Hepatocyte (in vitro differentiated cells): ENCODE measurements at places on chromosomes 5 and 9. TPM values are rescaled to one million over a fixed set of nuclear protein-coding genes. Genes with fewer than 3 reads are reported as not detected.

- DNase-seq, result no peak
- no peak overlapping the region for H3K27ac ChIP-seq
- H3K4me3 ChIP-seq, result no peak overlapping the region
- no peaks in the 10 kb centered on the region for H3K27me3 ChIP-seq
- no peaks in the 10 kb centered on the region for H3K36me3 ChIP-seq
Measured at GRCh38 chr9:20742833-20743232, 58.8 kb downstream of the FOCAD start.

DNA sequence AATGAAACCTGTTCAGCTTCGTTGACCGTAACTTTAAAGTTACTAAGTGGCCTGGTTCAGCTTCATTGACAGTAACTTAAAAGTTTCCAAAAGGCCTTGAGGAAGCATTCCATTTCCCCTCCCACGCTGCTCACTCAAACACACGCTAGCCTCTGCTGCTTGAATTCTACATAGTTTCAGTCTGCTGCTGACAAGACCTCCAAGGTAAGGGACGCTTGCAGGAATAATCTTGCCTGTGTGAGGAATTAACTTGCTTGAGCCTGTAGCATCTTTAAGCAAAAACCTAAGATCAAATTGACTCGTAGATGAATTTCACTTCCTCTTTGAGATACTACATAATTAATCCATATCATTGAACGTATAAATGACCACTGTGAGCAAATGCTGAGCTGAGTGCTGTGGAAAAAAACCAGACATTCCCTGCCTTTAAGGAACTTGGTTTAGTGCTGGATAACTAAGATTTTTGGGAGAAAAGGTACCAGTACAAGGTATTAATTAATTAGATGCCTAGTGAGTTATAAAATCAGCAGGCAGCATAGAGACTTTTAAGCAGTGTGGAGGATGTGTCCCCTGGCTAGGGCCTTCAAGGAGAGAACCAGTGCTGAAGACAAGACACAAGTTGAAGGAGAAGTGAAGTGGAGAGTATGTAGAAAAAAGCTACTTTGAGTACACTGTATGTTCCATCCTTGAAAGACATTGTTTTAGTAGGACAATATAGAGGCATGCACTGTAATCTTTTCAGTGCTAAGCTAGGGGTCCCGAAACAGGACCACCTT, 39.2 kb downstream of the GRAMD2B start:
- peak overlapping the region; percentile 67 for H3K27ac ChIP-seq
- DNase-seq, result no peak
- H3K36me3 ChIP-seq, result no peaks in the 10 kb centered on the region
- no peak overlapping the region for H3K4me3 ChIP-seq
- no peaks in the 10 kb centered on the region for H3K27me3 ChIP-seq

DNA sequence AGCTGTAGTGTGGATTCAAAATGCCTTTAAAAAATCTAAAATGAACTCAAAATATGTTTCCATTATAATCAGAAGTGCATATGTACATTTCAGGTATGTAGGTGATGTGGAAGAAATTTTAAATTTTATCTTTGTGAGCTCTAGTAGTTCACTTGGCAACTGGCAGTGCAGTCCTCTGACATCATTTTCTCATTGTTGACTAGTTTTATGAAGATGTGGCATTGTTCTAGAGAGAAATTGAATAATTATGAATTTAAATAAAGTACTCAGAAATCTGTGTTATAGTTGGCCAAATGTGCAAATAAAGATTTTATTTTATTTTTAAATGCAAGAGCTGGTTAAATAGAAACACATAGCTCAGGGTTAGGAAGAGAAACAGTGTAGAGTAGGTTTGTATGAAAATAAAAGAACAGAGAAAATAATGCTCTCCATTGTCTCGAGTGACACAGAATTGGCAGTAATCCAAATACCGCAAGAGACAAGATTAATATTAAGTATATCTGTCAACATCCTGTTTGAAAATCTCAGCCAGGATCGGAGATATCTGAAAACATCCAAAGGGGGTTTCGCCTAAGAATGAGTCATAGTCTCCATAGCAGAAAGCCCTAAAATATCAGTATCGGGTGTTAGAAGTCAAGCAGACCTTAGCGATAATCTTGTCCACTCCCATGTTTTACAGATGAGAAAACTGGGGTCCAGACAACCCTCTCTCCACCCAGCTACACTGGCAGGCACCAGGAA, 189.4 kb downstream of the CCDC192 start:
- DNase-seq, result no peak
- no peaks in the 10 kb centered on the region for H3K27me3 ChIP-seq
- no peak overlapping the region for H3K27ac ChIP-seq

PFN3 gene
- total RNA-seq, result not detected in 2 replicates

DNA sequence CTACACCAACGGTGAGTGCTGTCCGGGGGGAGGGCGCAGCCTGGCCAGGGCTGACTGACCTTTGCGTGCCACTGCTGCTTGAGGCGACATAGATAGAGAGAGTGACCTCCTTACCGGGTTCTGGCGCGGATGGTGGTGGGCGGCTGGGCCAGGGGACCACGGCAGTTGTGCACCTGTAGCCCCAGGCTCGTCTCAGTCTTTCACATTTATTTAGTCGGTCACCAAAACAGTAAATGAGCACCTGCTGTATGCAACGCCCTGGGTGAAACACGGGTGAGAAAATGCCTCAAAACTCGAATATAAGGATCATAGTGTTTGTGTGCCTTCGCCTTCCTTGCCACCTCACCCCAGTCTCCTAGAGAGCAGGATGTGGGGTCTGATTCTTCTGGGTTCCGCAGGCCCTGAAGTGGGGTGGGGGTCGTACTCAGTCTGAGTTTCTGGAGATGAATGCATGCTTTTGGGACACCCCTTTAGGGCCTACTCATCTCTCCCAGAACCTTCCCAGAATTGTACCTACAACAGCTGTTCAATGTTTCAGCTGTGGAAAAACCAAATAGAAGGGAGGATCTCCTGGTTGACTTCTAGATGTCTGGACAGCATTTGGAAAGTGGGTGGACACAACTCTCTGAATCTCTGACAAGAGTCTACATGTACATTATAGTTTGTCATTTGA, 714 bp downstream of the SEC24A start:
- DNase-seq, result peak; percentile 41
- peak overlapping the region; percentile 92 for H3K4me3 ChIP-seq
- no peaks in the 10 kb centered on the region for H3K27me3 ChIP-seq
- peak overlapping the region; percentile 98 for H3K27ac ChIP-seq
- peaks cover 25% of the 10 kb centered on the region for H3K4me1 ChIP-seq

TAF1L gene
- total RNA-seq, result not detected in 2 replicates
